Caudate nucleus (tissue), 63 donors: ENCODE measurements at places on chromosomes 4 and X.

GRCh38 chr4:152064753-152065152, 303.9 kb upstream of the GATB start:
- no peak for DNase-seq

DNA sequence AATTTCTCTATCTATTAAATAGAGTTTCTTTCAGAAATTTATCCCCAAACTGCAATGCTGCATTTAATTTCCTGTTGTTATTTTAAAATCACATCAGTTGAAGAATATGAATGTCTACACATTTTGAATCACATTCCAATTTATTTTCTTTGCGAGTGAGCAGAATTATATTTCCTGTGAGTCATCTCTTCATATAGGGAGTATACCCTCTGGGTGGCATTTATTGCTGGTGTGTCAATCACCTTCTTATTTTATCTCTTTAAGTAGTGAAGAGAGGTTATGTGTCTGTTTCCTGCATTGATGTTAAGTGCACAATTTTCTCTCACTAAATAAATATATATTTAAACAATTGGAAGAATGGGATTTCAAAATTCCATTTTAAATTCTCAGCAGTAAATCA, 511.0 kb upstream of the ATOH1 start:
- no peak for DNase-seq

DNA sequence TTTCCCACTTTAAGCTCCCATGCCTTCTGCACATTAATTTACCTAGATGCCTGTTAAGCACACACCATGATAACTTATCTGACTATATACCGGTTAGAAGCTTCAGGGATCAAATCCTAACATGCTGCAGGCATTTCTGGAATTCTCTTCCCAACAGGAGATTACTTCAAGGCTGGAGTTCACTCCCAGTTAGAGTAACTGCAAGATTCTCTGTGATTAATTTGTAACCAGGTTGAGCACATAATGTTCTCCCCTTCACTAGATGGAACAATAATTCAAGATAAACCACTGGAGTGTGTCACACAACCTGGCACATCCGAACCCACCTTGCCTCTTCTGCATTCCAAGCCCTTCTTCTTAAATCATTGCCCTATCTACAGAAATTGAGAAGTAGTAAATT, 11.8 kb upstream of the UGT2A3 start:
- no peak for DNase-seq

DNA sequence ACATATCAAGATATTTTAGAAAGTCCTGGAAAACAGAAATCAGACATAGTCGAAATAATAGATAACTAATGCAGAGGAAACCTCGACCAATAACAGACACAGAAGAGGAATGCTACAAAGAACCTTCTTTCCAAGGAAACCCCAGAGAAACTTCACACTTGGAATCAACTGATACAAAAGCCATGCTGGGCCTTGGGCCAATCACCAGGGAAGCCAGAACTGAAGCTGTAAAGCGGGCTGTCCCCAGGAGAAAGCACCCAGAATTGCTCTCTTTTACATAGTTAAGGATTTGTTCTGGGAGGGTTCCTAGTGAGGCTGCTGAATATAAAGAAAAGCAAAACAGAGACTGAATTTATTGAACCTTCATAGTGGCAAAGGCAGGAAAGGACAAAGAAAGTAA, 100.5 kb downstream of the PRDM5 start:
- peak; percentile 0 for DNase-seq

DNA sequence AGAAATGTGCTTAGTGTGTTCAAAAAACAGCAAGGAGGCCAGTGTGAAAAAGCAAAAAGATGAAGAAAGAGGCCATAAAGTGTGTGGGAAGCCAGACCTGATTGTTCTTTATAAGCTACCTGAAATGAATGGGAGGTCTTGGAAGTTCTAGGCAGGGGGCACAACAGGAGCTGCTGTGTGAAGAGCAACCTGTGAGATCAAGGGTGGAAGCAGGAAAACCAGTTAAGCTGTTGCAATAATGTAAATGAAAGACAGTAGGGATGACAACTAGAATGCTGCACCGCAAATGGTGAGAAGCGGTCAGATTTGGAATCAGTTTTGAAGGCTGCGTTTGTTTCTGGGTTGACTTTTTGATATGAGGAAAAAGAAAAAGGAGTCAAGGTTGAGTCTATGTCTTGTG, 123.5 kb downstream of the TMEM144 start:
- no peak for DNase-seq

DNA sequence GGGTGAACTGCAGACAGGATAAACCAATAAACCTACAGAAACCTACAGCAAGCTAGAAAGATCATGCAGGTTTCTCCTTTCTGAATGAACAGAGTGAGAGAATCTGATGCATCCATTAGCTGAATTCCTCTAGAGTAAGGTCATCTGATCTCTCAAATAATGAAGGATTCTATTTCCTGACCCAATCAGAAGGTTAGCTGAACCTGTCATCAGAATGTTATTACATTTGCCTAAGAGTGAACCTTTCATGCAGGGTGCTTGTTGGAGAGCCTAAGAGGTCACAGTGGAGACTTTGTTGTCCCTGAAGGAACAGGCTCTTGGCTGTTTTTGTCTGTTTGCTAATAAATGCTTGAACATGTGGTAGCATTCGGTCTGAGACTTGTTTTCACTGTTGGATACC, 24.0 kb downstream of the MEPE start:
- DNase-seq: no peak

DNA sequence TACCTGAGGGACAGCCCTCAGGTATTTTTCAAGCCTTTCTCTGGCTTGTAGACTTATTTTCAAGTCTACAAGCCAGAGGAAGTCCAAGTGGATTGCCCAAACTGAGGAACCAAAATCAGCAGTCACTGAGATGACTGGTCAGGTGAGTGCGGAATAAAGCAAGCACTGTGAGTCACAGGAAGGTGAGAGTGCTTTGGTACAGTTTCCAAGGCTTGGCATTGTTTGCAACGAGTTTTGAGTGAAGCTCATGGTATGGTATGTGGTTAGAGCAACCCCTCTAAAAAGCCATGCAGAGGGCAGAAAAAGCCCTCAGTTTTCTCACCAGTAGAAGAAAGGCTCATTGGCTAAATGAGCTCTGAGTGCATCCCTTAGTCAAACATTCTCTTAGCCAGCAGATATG, 112.8 kb upstream of the EOLA2 start:
- DNase-seq: no peak

DNA sequence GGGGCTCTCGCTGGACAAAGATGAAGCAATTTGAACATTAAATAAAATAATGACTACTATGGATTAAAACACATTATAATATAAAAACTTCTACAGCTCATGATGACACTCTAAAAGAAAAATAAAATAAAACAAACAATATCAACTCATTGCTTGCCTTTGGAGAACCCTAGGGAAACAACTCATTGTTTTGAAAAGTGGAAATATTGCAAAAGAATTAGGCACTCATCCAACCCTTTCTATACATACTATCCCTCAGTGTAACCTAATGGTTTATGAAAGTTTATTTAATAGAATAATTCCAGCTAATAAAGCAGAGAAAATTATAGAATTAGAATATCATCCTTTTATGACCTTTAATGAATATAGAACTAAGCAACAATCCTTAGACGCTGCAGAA, 718 bp downstream of the RAB40A start:
- no peak for DNase-seq

DNA sequence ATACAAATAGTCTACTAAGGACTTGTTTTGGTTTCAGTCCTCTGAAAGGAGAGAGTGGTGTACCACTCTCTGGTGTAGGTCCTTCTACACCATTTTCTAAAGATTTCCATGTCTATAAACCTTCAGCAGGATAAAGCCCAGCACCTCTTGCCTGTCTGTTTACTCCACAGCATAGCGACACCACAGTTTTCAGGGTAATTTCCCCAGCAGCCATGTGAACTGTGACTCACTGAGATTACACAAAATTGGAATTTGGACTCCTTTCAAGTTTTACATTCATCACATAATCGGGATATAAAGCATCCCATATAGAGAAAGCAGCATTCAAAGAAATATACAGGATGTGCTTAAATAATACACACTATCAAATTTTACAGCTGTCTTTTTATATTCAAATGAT, 229.6 kb downstream of the PRDM5 start:
- no peak for DNase-seq

DNA sequence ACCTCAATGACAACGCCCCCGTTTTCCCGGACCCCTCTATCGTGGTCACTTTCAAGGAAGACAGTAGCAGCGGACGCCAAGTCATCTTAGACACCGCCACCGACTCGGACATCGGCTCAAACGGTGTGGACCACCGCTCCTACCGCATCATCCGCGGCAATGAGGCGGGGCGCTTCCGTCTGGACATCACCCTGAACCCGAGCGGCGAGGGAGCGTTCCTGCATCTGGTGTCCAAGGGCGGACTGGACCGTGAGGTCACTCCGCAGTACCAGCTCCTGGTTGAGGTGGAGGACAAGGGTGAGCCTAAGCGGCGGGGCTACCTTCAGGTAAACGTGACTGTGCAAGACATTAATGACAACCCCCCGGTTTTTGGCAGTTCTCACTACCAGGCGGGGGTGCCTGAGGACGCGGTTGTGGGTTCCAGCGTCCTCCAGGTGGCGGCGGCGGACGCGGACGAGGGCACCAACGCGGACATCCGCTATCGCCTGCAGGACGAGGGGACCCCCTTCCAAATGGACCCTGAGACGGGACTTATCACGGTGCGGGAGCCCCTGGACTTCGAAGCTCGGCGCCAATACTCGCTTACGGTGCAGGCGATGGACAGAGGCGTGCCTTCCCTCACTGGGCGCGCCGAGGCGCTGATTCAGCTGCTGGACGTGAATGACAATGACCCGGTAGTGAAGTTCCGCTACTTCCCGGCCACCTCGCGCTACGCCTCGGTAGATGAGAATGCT, 2.2 kb downstream of the FAT4 start:
- DNase-seq: no peak

DNA sequence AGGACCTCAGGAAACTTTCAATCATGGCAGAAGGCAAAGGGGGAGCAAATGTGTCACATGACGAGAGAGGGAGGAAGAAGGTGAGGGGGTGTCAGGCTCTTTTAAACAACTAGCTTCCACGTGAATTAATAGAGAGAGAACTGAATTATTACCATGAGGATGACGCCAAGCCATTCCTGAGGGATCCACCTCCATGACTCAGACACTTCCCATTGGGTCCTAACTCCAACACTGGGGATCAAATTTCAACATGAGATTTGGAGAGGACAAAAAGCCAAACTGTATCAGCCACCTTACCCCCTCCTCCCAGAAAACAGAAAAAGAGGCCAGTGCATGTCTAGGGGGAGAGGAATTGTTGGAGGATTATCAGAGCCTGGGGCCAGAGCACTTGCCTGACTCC, 40.4 kb upstream of the LAS1L start:
- no peak for DNase-seq

DNA sequence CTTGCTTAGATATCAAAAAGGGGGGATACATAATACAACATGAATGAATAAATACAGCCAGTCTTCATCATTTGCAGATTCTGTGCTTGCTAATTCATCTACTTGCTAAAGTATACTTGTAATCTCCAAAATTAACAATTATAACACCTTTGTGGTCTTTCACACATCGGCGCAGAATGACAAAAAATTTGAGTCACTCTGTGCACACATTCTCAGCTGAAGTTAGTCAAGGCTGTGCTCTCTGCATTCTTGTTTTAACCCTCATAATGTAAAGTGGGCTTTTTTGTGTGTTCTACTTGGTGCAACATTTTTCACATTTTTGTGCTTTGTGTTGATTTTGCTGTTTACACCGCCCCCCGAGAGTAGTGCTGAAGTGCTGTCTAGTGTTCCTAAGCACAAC, 65.8 kb upstream of the GPRIN3 start:
- DNase-seq: no peak
